ENCODE measurements at places on chromosomes 12 and 14.

- DNase-seq, result no peak
Observed at GRCh38 chr14:69982220-69982839, 103.1 kb downstream of the SMOC1 start.

DNA sequence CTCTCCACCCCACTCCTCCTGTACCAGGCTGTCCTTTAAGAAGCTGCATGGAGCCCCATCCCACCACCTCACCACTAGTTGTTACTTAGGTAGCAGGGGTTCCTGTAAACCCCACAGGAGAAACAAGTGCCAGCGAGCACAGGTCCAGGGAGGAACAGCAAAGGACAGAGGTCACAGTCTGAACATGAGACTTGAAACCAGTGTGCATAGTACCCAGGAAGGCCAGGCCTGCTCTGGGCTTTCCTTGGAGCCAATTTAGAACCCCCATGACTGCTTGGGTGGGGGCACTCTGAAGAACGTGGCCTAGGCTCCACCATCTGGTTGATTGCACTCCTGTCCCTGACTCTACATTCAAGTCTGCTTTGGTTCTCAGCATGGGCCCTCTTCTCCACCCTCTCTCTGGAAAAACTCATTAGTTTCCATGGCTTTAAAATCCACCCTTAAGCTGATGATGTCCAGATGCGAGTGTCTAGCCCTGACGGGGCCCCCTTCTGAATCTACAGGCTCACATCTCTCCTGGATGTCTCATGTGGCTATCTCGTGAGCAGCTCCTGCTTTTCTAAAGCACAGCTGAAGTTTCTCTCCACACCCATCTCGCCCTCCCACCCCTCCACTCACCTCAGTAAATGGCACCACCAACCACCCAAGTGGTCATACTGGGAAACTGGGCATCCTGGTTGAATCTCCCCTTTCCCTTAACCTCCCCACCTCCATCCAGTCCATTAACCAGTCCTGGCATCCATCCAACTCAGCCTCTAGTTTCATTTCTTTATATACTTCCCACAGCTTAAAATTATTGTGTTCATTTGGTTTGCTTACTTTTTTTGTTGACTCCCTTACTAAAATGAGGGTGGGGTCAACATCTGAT lies 8.4 kb downstream of the KRT3 start:
- no peak for DNase-seq

DNA sequence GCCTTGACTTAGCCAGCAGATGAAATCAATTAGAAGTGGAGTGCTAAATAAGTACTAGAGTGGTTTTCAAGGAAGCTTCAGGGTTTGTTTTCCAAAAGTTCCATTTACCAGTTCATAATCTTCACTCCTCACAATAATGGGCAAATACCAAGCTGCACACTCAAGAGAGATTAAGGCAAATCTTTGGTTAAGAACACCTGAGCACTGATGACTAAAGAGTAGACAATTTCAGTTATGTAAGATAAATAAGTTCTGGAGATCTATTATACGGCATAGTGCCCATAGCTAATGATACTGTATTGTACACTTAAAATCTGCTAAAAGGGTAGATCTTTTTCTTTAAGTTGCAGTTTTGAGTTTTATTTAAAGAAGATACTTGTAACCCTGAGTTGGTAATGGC lies 125.0 kb downstream of the ARMH4 start:
- no peak for DNase-seq

DNA sequence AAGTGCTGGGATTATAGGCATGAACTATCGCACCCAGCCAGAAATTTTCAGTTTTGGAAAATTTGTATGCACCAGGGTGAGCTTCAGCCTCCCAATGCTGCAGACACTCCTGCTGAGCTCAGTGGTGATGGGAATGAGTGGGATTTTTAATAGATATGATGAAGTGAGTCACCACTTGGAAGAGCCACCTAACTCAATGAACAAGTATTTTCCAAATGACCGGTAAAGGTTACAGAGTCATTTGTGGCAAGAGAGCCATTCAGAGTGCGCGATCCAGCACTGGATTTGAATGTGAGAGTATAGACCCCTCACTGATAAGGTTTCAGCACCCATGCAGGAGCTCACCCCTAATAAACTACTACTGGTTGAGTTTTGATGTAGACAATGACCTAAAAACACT lies 100.7 kb downstream of the PPP2R5C start:
- DNase-seq, result no peak

DNA sequence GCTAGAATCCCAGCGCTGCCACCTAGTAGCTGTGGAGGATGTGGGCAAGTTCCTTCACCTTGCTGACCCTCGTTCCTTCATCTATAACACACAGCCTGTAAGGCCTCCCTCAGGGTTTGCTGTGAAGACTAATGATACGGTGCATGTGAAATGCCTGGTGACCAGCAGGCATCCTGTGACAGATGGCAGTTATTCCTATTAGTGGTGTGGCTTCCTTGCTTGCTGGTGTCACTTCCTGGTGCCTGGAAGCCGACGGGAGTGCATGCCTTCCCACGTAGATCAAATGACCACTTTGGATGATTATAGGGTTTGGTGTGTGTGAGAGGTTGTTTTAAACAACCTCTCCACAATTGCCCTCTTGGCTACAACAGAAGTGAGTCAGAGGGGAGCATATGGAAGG lies 894.9 kb downstream of the VRK1 start:
- DNase-seq, result no peak

DNA sequence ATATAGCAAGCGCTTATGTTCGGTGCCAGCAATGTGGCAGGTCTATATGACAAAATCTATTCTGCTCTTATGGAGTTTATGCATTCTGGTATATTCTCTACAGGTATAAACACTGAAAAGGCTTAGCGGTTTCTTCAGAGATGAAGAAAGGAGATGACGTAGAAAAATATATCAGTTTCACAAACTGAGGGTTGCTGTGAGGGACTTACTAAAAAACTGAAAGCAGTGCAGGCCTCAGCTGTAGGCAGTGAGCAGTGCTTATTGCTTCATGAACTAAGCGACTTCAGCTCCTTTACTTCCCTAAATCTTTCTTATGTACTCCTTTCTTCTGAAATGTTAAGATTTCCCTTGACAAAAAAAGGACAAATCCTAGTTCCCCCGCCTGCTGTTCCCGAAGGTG lies 4.5 kb downstream of the DDX47 start:
- DNase-seq, result no peak

- no peak for DNase-seq
Observed at GRCh38 chr14:75995372-75996041, 9.9 kb downstream of the IFT43 start.

DNA sequence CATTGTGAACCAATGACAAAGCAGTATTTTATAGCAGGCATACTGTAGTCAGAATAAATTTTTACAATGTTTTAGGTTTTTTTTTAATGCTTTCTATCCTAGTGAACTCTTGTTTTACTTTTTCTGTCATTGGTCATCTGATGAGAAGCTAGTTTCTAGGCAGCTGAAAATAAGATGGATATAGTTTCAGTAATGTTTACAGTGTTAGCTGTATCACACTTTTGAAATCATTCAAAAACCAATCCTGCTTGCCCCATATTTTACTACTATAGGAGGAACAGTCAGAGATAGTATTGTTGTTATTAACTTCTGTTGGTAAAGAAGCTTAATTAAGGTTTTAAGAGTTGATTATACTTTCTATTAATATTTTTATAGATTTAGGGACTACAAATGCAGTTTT lies 24.5 kb downstream of the USP15 start:
- DNase-seq, result no peak

DNA sequence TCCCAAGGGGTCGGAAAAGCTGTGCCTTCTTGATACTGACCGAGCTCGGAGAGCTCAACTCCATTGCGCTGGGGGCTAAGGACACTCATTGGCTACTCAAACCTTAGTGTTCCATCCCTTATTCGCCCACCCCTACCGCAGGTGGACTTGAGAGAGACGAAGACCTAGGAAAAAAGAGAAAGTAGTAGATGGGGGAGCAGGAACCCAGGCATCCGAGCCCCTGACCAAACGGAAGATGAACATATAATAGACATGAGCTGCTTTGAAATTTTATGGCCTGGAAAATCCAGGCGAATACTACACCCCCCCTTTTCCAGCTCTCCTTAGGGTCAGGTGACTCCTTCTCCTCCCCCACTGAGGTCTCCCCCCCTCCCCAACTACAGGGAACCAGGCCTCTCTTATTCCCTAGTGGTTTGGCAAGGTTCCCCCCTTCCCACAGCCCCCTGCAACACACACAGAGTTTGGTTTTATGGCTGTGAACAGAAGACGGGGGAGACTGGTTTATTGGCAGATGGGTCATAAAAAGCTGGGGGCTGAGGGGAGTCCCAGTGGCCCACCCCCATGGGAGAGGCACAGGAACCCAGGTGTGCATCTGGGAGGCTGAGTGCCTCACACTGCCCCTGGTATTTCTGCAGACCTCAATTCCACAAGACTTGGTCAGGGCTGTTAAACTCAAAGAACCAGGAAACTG lies 1.6 kb downstream of the GDF11 start:
- peak; percentile 49 for DNase-seq

DNA sequence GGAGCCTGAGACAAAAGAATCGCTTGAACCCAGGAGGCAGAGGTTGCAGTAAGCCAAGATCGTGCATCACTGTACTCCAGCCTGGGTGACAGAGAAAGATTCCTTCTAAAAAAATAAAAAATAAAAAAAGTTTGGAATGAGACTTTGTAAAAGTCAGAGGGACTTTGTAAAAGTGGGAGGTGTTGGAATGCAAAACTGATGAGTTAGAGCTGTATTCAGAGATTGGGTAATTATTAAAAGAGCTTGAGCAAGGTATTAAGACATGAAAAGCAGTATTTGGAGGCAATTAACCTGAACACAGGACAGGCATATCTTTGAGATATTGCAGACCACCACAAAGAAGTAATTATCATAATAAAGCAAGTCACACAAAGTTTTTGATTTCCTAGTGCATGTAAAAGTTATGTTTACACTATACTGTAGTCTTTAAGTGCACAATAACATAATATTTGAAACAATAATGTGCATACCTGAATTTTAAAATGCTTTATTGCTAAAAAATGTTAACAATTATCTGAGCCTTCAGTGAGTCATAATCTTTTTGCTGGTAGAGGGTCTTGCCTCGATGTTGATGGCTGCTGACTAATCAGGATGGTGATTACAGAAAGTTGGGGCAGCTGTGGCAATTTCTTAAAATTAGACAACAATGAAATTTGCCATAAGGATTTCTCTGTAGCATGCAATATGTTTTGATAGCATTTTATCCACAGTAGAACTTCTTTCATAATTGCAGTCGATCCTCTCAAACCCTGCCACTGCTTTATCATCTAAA lies 33.1 kb downstream of the PHLDA1 start:
- DNase-seq, result no peak

GRCh38 chr12:98814254-98814653 lies 169.2 kb downstream of the APAF1 start:
- DNase-seq, result no peak

DNA sequence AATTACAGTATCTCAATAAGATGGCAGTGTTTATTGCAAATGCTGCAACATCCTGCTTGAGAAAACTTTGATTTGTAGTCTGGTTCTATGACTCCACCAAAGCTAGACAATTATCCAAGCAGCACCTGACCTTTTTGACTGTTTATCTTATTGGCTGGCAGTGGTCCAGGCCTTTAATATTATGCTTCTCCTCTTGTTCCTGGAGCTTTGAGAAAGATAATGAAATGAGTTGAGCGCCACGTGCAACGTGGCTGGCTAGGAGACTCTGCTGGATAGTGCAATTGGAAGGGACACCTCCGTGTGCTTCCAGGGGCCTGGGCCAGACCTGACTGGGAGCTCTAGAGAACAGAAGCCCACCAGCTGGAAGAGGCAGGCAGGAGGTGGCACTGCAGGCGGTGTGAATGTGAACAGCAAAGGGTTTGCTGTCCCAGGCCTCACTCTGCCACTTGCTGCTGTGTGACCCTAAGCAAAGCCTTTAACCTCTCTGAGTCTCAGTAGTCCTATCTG lies 349.3 kb downstream of the CACNA1C start:
- DNase-seq, result no peak

Measured in KBM-7 (cell line).